Progenitor cell of endocrine pancreas (in vitro differentiated cells): ENCODE measurements at places on chromosomes 11 and 22. TPM values are rescaled to one million over a fixed set of nuclear protein-coding genes. Genes with fewer than 3 reads are reported as not detected.
A peak's percentile ranks its signal among the peaks of the same experiment; 100 is the strongest.

DNA sequence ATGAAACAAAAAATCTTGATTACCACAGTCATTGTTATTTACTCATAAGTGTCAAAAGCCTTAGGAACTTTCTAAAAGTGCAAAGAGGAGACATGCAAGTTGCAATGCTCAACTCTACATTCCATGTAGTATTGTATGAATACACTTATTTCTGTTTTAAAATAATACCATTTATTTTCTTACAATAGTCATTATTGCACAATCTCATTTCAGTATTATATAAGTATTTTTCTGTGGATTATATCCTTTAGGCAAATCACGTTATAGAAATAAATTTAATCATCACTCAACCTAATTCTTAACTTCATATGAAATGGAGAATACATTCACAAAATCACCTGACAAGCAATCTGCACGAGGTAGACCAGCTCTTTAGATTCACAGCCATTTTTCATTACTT is 98.8 kb downstream of the ARHGAP32 start:
- no peak overlapping the region for H3K27ac ChIP-seq
- DNase-seq = no peak
- no peaks in the 10 kb centered on the region for H3K27me3 ChIP-seq
- H3K4me3 ChIP-seq = no peak overlapping the region

The RTN4RL2 gene
- total RNA-seq = 1.9 and 2.1 TPM in 2 replicates

GRCh38 chr22:25623310-25623734 is 58.8 kb downstream of the GRK3 start:
- H3K36me3 ChIP-seq = peaks cover 6% of the 10 kb centered on the region
- H3K27ac ChIP-seq = peak overlapping the region; percentile 26
- peaks cover 13% of the 10 kb centered on the region for H3K4me1 ChIP-seq
- H3K4me3 ChIP-seq = no peak overlapping the region

DNA sequence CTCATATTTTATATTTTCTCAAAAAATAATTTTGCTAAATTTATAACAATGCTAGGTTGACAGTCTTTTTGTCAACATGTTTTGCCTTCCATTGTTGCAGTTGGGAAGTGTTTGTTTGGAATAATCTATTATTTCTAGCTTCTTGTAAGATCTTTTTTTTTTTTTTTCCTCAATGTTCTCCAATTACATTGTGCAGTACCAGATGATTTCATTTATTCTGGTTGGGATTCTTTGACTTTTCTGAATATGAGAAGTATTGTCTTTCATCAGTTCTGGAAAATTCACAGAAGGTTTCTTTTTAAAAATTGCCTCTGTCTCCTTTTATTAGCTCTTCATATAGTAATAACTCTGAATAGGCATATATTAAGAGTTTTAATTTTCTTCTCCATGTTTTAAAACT is 245.4 kb downstream of the DYNC2H1 start:
- no peaks in the 10 kb centered on the region for H3K27me3 ChIP-seq
- H3K4me3 ChIP-seq = no peak overlapping the region
- H3K36me3 ChIP-seq = no peaks in the 10 kb centered on the region
- no peak overlapping the region for H3K27ac ChIP-seq
- no peaks in the 10 kb centered on the region for H3K4me1 ChIP-seq
- DNase-seq = no peak

- no peaks in the 10 kb centered on the region for H3K36me3 ChIP-seq
- no peak overlapping the region for H3K27ac ChIP-seq
- no peak overlapping the region for H3K4me3 ChIP-seq
- no peak for DNase-seq
Measured at GRCh38 chr11:88398372-88398771, 60.8 kb upstream of the CTSC start.

The APOBEC3A gene
- total RNA-seq = not detected in 2 replicates

DNA sequence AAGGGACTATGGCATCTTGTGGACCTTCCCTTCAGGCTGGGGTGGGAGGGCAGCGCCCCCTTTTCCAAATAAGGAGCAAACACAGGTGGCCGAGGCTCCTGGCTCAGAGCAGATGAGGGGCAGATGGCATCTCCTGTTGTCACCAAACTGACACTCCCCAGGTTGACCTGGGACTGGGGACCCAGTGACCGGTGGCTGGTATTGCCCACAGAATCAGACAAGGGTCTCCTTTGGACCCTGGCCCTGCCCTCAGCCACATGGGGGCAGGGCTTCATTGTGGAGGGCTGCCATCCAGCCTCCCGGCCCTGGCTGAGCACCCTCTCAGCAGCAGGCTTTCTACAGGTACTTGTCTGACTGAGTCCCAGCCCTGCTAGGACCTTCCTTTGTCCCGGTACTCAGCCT is 842 bp upstream of the SIGIRR start:
- no peak overlapping the region for H3K27ac ChIP-seq
- H3K27me3 ChIP-seq = peaks cover 8% of the 10 kb centered on the region
- H3K4me1 ChIP-seq = peaks cover 7% of the 10 kb centered on the region
- no peak for DNase-seq
